ENCODE measurements at places on chromosomes 1 and 21.

DNA sequence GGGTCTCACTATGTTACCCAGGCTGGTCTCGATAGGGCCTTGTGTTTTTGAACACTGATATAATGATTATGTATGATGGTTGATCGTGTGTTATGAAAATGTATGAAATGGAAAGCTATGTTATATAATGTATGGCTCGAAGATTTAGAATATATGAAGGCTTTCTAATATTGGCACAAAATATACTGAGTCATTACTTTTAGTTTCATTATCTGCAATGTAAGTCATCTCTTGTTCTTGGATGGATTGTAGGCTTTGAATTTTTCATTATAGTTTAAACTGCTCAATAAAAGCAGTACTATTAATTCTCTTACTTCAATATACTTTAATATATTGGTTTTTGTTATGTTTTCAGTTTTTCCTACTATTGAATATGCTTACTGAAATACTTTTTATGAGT, 10.1 kb downstream of the FMN2 start:
- no peak for DNase-seq

DNA sequence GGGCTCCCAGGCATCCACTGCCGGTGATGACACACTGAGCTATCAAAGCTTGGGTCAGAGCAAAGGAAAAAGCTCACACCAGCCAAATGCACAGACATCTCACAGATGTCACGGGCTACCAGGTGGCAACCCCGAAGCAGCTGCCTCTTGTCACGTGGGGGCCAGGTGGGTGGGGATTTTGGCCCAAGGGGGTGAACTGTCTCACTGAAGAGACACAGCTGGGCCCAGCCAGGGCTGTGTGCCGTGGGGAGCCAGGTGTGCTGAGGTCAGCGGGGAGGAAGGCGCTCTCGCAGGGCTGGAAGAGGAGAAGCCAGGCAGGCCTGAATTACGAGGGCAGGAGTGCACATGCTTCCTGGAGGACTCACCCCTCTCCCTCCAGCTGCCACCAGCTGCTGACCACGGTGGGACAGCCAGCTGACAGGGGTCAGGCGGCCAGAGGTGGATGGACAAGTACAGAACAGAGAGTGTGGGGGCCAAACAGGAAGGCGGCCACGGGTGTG, 32.4 kb downstream of the KCNN3 start:
- no peak for DNase-seq

DNA sequence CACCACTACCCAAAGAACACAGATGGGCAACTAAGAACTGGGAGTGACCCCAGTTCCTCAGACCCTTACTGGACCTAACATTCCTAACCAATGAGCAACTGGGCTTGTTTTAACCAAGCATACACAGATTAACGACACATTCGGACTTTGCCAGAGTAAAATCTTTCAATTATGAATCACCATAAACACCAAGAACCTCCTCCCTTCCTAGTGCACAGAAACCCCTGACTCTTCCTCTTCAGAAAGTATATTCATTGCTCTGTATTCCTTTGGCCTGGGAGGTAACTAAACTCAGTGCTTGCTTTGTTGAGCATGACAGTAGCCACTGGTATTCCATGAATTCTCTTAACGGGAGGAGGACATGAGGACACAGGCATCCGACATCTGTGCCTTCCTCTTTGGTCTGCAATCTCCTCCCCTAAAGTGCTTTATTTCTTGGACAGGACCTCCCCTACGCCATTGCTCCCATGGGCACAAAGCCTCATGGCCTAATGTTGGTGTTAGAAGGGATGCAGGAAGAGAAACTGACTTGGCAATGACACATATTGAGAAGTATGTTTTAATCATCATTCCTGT, 42.7 kb downstream of the SEC16B start:
- DNase-seq, result no peak

DNA sequence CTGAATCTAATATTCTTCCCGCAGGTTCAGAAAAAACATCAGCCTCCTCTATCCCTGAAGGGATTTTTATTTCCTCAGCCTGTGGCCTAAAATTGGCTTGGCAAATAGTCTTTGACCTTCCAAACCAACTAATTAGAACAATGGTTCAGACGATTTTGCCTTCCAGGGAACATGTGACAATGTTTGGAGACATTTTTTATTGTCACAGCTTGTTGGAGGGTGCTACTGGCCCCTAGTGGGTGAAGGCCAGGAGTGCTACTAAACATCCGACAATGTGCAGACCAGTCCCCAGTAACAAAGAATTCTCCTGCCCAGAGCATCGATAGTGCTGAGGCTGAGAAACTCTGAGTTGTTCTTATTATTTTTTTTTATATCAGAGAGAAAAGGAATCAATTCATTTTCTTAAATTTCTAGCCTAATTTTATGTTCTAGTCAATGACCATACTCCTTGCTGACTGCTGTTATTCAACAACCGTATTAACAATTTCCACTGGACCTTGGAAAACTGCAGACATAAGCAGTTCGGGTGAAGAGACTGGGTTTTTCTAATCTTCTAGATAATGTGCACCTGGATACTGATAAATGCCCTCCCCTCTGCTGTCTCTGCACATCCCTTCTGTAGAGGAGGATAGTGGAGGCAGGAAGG, 280.7 kb downstream of the LMX1A start:
- no peak for DNase-seq

GRCh38 chr1:178946855-178947676, 76.2 kb upstream of the ANGPTL1 start:
- no peak for DNase-seq

DNA sequence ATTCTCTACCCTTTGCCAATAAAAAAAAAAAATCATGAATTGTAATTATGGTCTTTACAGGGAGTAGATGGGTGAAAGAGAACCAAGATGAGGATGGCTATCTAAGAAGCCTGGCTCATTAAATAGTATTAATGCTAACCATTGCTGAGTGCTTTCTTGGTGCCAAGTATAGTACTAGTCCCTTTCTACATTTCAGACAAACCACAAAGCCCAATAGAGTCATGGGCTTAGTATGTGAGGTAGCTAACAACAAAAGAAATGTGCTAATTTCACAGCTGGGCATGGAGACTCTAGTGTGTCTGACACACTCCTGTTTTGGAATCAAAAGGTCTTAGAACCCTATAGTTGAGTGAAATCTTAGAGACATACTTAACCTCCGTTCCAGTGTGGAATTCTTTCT, 84.5 kb upstream of the ESRRG start:
- no peak for DNase-seq

DNA sequence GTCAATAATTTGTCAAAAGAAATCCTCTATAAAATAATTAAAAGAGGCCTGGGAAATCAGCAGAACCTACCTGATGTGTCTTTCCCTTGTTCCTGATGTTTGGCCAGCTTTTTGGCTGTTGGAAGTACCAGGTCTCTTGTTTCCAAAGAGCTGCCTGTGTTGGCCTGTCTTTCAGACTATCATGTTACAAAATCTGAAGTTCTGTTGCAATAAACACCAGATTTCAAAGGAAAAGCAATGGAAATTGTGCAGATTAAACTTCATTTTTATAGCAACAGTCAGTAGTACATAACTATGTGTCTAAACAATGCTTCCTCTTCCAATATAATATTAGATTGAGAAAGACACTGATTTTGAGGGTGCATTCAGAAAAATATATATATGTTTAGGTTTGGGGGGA, 647.2 kb upstream of the CXADR start:
- no peak for DNase-seq

GRCh38 chr1:45008516-45008915, 2.6 kb downstream of the HECTD3 start:
- DNase-seq, result no peak

DNA sequence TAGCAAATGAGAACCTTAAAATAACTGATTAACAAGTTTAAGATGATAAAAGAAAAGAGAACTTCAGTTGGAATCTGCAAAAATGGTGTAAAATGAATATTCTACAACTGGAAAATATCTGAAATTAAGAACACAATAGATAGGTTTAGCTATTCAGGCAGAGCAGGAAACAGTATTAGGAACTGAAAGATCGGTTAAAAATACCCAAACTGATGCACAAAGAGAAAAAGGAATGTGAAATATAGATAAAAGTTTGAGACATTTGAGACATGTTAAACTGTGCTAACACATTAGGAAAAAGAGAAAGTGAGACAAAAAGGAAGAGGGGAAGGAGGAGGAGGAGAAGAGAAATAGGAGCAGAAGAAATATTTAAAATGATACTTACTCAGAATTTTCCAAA, 12.1 kb downstream of the CD55 start:
- no peak for DNase-seq

- DNase-seq, result no peak
Observed at GRCh38 chr21:37737507-37737906, 178.8 kb downstream of the KCNJ6 start.

- no peak for DNase-seq
Observed at GRCh38 chr21:45353200-45353599, 51.8 kb upstream of the COL18A1 start.

Data from GM12864 (cell line).